ENCODE measurements at places on chromosomes 16 and 17. TPM values are rescaled to one million over a fixed set of nuclear protein-coding genes. Genes with fewer than 3 reads are reported as not detected.

- H3K27me3 ChIP-seq, result no peaks in the 10 kb centered on the region
These were observed 27.0 kb upstream of the RGS9 start for GRCh38 chr17:65109990-65110680.

GRCh38 chr16:29737713-29738112 lies 8.1 kb downstream of the C16orf54 start:
- H3K27ac ChIP-seq, result peak overlapping the region; percentile 69
- H3K36me3 ChIP-seq, result peaks cover 16% of the 10 kb centered on the region
- H3K4me1 ChIP-seq, result peaks cover 71% of the 10 kb centered on the region
- DNase-seq, result no peak
- no peak overlapping the region for H3K4me3 ChIP-seq
- no peaks in the 10 kb centered on the region for H3K27me3 ChIP-seq

DNA sequence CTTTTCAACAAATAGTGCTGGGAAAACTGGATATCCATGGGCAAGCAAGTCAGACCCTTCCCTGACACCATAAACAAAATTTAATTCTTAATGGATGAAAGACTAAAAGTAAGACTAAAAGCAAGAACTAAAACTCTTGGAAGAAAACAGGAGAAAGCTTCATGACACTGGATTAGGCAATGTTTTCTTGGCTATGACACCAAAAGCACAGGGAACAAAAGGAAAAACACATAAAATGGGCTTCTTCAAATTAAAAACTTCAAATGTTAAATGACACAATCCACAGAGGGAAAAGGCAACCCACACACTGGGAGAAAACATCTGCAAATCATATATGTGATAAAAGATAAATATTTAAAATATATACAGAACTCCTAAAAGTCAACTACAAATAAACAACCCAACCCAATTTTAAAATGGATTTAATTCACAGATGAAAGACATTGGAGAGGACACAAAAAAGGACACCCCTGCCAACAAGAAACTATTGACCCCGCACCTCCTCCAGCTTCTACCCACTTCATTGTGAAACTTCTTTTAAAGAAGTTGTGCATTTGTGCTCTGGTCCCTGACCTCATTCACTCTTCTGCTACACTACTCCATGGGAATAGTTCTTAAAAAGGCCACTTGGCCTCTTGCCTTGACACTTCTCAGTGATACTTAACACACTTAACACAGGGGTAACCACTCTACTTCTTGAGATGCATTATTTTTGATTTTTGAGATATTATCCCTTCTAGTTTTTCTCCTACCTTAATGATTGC lies 80.3 kb downstream of the TRIM37 start:
- DNase-seq, result no peak
- no peak overlapping the region for H3K27ac ChIP-seq
- no peaks in the 10 kb centered on the region for H3K4me1 ChIP-seq
- H3K4me3 ChIP-seq, result no peak overlapping the region
- H3K27me3 ChIP-seq, result no peaks in the 10 kb centered on the region

GRCh38 chr17:28505986-28506665 lies at the start of gene FOXN1:
FOXN1 (plus strand) TSS chr17:28506348; CDS start chr17:28523970, 17,622 bp downstream.
- no peak within 1 kb of the TSS for H3K27ac ChIP-seq
- no peaks in the 10 kb centered on the region for H3K36me3 ChIP-seq
- H3K4me1 ChIP-seq, result no peaks in the 10 kb centered on the region
- no peaks in the 10 kb centered on the region for H3K27me3 ChIP-seq
- no peak for DNase-seq

DNA sequence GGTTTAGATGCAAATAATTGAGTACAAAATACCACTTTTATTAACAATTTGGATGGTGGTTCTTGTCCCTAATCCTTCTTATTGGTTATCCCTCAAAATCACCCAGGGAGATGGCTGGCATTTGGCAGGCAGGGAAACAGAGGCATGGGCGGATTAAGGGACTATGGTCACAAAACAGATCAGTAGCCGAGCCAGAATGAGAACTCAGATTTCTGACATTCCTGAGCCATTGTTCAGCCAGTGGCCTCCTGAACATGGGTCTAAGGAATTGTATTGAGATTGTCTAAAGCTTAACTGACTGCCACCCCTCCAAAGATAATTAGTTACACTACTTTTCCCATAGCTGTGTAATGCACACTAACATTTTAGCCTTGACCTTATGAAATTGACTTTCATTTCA lies 88.4 kb downstream of the CHD9NB start:
- H3K27me3 ChIP-seq, result no peaks in the 10 kb centered on the region
- DNase-seq, result no peak
- H3K27ac ChIP-seq, result no peak overlapping the region
- H3K4me1 ChIP-seq, result no peaks in the 10 kb centered on the region

- H3K36me3 ChIP-seq, result no peaks in the 10 kb centered on the region
- no peaks in the 10 kb centered on the region for H3K4me1 ChIP-seq
- no peak for DNase-seq
- H3K27ac ChIP-seq, result no peak overlapping the region
- no peaks in the 10 kb centered on the region for H3K27me3 ChIP-seq
- H3K4me3 ChIP-seq, result no peak overlapping the region
These were observed 61.1 kb downstream of the ADAMTS18 start for GRCh38 chr16:77373726-77374125.

DNA sequence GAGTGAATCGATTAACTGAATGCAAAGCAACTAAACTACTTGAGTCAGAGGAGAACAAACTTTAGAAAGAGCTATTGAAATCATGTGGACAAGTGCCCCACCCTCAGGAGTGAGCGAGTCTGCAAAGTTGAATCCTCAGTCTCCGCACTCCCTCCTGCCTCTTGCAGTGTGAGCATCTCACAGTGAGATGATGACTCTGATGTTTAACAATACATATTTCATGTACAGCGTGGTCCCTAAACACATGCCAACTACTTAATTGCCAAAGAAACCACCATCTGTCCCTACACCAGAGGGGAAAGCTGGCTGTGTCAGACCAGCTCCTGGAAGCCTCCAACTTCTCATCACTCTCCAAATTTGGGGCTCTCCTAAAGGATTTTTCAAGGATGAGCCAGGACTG lies 31.2 kb downstream of the PIMREG start:
- H3K36me3 ChIP-seq, result no peaks in the 10 kb centered on the region
- no peaks in the 10 kb centered on the region for H3K4me1 ChIP-seq
- no peak for DNase-seq
- no peak overlapping the region for H3K27ac ChIP-seq

GRCh38 chr16:79834720-79835119 lies 234.2 kb upstream of the MAF start:
- H3K36me3 ChIP-seq, result no peaks in the 10 kb centered on the region
- H3K27me3 ChIP-seq, result no peaks in the 10 kb centered on the region
- no peak overlapping the region for H3K27ac ChIP-seq
- DNase-seq, result no peak
- no peak overlapping the region for H3K4me3 ChIP-seq
- H3K4me1 ChIP-seq, result no peaks in the 10 kb centered on the region

- DNase-seq, result no peak
- H3K4me1 ChIP-seq, result no peaks in the 10 kb centered on the region
- no peak overlapping the region for H3K27ac ChIP-seq
These were observed 231.0 kb downstream of the C16orf95 start for GRCh38 chr16:87086156-87086555.

- no peak overlapping the region for H3K4me3 ChIP-seq
- H3K27ac ChIP-seq, result no peak overlapping the region
- no peaks in the 10 kb centered on the region for H3K36me3 ChIP-seq
- H3K4me1 ChIP-seq, result peaks cover 8% of the 10 kb centered on the region
These were observed 42.8 kb downstream of the CMTM4 start for GRCh38 chr16:66653581-66654350.

- no peaks in the 10 kb centered on the region for H3K27me3 ChIP-seq
- no peak for DNase-seq
- H3K27ac ChIP-seq, result no peak overlapping the region
- H3K4me1 ChIP-seq, result no peaks in the 10 kb centered on the region
These were observed 89.7 kb upstream of the CDYL2 start for GRCh38 chr16:80894091-80894490.

- H3K27ac ChIP-seq, result peak overlapping the region; percentile 70
- peaks cover 70% of the 10 kb centered on the region for H3K4me1 ChIP-seq
These were observed 19.7 kb downstream of the SLC7A6 start for GRCh38 chr16:68283801-68284598.

The SPNS2 gene
- total RNA-seq, result 0.28 TPM

The ARSG gene
- total RNA-seq, result 39.3 TPM

The C1QTNF8 gene
- total RNA-seq, result not detected

The RNF112 gene
- 5.1 TPM for total RNA-seq

The RAB37 gene
- 150 TPM for total RNA-seq
